ENCODE measurements at places on chromosomes 1 and 21. TPM values are rescaled to one million over a fixed set of nuclear protein-coding genes. Genes with fewer than 3 reads are reported as not detected.

Gene WNT2B
- 10.6 TPM for total RNA-seq

Gene KIF21B
- 32.7 TPM for total RNA-seq

Gene ABCA4
- total RNA-seq, result 1.6 TPM

Gene ZNF124
- total RNA-seq, result 12.9 TPM

Gene GBP4
- total RNA-seq, result 5.7 TPM

Gene ASPM
- total RNA-seq, result 10.6 TPM

Gene IRF2BP2
- 82.0 TPM for total RNA-seq

DNA sequence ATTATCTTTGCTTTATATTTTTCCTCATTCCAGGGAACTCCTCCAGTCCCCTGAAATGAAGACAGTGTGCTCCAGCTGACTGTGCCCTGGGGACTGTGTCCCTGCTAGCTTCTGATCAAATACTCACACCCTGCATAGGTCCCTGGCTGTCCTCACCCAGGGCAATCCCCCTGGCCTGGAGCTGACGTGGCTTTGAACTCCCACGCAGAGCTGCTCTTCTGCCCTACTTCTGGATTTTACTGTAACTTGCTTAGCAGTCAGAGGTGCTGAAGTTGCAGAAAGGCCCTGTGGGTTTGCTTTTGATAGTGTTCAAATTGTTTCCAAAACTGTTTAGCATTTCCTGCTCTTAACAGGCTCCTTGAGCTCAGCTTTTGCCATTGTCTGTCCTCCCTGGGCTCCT, 186.5 kb downstream of the FASLG start:
- no peaks in the 10 kb centered on the region for H3K27me3 ChIP-seq
- no peaks in the 10 kb centered on the region for H3K36me3 ChIP-seq
- H3K4me3 ChIP-seq, result no peak overlapping the region
- no peaks in the 10 kb centered on the region for H3K4me1 ChIP-seq
- H3K27ac ChIP-seq, result no peak overlapping the region

DNA sequence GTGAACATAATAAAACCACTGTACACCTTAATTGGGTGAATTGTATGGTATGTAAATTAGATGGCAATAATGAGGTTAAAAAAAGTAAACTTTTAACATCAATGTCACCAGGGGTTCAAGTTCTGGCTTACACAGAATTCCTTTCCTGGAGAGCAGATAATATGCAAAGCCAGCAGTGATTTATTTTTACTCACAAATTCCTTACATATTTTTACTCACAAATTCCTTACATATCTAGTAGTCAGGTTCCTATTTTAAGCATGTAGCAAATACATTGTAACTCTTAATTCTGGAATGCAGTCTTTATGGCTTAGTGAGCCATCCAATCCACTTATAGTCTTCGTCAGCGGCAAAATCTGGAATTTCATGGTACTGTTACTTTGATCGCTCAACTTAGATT, 1.3 kb upstream of the UBE4B start:
- H3K4me1 ChIP-seq, result peaks cover 20% of the 10 kb centered on the region
- H3K36me3 ChIP-seq, result no peaks in the 10 kb centered on the region
- H3K27me3 ChIP-seq, result no peaks in the 10 kb centered on the region
- DNase-seq, result no peak

DNA sequence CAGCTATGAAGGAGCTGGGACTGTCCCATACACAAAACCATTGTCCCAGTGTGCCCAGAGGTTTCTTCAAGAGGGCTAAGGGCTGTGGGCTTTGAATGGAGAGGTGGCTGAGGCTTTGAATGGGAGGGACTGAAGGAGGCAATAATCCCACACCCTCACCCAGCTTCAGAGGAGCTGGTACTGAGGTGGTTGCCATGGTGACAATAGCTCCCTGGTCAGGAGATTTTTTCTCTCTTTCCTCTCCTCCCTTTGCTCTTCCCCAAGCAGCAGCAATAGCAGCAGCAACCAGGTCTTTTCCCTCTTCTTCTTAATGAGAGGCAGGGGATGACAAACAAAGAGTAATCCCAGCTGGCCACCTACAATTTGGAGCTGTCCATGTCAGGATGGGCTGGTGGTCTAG, 1.6 kb downstream of the HPCAL4 start:
- no peak for DNase-seq
- no peaks in the 10 kb centered on the region for H3K27me3 ChIP-seq
- H3K4me3 ChIP-seq, result no peak overlapping the region
- no peak overlapping the region for H3K27ac ChIP-seq
- H3K4me1 ChIP-seq, result peaks cover 16% of the 10 kb centered on the region

DNA sequence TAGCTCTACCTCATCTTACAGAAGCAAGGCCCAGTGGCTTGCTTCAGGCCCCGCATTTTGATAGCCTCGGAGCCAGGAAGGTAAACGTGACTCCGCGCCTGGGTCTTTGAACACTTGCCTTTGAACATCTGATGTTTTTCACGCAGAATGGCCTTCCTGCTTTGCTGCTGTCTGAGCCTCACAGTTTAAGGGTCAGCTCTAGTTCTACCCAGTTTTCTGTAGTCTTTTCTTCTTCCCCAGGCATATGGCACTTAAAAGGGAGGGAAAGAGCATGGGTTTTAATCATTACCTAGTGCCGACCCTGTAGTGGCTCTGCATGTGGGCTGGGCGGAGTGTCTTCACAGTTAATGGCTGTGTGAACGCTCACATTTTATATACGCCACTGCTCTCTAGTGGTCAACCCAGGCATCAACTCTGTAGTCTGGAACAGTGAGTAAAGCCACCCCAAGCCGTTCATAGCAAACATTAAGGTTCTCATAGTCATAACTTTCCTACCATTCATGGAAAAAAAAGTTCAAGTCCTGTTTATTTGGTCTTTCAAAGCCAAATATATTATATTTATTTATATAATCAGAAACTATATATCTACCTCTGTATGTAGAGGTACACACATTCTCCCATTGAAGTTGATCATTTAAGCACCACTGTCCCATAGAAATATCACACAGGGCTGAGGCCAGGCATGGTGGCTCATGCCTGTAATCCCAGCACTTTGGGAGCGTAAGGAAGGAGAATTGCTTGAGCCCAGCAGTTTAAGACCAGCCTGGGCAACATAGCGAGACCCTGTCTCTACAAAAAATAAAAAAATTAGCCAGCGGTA, 78.1 kb downstream of the IER5 start:
- no peaks in the 10 kb centered on the region for H3K27me3 ChIP-seq
- no peak overlapping the region for H3K4me3 ChIP-seq
- peak; percentile 86 for DNase-seq
- H3K27ac ChIP-seq, result no peak overlapping the region

GRCh38 chr1:232551386-232551785, 78.5 kb downstream of the SIPA1L2 start:
- no peak for DNase-seq
- no peaks in the 10 kb centered on the region for H3K27me3 ChIP-seq
- H3K4me1 ChIP-seq, result peaks cover 24% of the 10 kb centered on the region

Measured in testis (tissue), 5 donors.